ENCODE measurements at places on chromosomes 5 and 9.
A peak's percentile ranks its signal among the peaks of the same experiment; 100 is the strongest.

DNA sequence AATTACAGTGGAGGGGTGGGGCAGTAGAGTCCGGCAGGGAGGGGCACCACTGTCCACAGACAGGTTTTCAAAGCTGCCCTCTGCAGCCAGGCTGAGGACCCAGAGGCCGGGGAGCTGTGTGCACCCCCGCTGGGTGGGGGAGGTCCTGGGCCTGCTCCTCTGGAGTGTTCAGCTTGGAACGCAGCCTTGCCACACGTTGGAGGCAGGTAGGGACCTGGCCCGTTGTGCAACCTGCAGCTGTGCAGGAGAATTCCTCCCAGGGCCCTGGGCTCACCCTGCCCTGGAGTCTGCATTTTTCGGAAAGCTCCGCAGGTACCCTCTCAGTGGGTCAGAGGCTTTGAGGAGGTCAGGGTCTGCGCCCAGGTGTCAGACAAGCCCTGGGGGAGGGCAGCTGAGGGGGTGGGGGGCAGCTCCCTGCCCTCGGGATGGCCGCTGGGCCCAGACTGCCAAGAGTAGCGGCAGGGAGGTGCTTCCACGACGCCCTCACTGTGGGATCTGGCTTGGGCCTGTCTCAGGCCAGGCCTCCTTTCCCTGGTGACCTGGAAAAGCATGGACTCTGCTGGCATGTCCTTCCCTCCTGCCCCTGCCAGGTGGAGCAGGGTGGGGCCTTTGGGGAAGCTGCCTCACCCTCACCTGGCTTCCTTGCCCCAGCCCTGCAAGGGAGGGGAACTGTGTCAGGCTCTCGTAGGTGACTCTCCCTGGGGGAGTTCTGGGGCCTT is 29.5 kb downstream of the RXRA start:
- DNase-seq: no peak

GRCh38 chr5:1889321-1890065 is 6.8 kb upstream of the IRX4 start:
- no peak for DNase-seq

- peak; percentile 7 for DNase-seq
Measured at GRCh38 chr9:21030389-21031035, 928 bp downstream of the HACD4 start.

- DNase-seq: no peak
Measured at GRCh38 chr5:97554977-97555643, 372.1 kb upstream of the RIOK2 start.

- no peak for DNase-seq
Measured at GRCh38 chr9:129639756-129640085, 2.2 kb downstream of the ASB6 start.

DNA sequence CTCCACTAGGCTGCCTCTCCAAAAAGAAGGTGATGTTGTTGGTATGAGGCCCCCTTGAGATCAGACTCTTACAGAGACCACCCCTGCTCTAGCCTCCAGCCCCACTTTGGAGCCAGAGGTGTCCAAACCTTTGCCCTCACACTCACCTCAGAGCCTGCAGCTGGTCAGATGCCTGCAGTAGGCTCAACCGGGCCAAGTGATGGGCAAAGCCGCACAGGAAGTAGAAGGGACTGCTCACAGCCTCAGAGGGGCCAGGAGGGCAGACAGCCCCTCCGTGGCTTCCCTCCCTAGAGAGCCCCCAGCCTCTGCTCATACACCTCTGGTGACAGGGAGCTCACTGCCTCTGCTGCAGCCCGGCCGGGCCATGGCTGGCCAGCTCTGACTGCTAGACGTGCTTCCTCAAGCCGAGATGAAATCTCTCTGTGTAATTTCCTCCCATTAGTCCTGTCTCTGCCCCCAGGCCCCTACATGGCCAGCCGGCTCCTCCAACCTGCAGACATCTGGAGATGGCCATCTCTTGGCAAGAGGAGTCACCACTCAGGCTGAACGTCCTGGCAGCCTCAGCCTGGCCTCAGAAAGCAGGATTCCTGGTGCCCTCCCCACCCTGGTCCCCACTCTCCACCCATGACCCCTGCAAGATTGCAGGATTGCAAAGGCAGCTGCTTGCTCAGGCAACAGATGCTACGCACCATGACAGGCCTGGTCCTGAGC is 7.3 kb upstream of the TCF7 start:
- DNase-seq: no peak

GRCh38 chr5:117859176-117859575 is 1129.2 kb downstream of the DTWD2 start:
- DNase-seq: no peak

GRCh38 chr9:123717581-123718175 is 212.2 kb downstream of the DENND1A start:
- no peak for DNase-seq

GRCh38 chr5:17929171-17929570 is 294.9 kb downstream of the TAF11L14 start:
- DNase-seq: no peak

DNA sequence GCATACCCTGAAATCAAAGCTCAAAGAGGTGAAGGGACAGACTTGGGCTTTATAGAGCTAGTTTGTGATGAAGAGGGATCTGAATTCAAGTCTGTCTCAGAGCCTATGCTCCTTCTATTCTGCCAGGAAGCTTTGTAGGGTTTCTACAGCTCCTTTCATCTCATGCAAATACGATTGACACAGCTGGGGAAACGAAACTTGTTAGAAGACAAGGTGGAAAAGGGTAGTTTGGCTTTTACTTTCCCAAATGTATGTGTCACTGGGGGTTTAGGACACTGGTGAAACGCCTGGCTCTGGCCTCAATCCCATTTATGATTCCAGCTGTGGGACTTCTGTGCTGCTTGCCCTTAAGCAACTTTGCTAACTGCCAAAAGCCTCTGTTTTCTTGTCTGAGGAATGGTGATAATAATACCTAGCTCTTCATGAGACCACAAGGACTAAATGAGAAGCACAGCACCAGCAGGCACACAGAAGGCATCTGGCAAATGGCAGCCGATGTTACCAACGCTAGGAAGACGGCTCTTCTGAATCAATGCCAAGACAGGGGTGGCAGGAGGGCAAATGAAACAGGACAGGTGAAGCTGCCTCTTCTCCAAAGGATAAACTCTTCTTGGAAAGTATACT is 70.3 kb upstream of the EQTN start:
- no peak for DNase-seq

GRCh38 chr9:806285-807156 is 35.0 kb upstream of the DMRT1 start:
- peak; percentile 46 for DNase-seq

- DNase-seq: no peak
Measured at GRCh38 chr5:178211095-178212048, 7.0 kb downstream of the HNRNPAB start.

- DNase-seq: no peak
Measured at GRCh38 chr5:103703617-103704016, 141.0 kb upstream of the NUDT12 start.

- DNase-seq: peak; percentile 73
Measured at GRCh38 chr5:77632526-77633206, 5.8 kb downstream of the OTP start.

GRCh38 chr9:70229026-70229425 is 29.8 kb upstream of the SMC5 start:
- DNase-seq: peak; percentile 42

DNA sequence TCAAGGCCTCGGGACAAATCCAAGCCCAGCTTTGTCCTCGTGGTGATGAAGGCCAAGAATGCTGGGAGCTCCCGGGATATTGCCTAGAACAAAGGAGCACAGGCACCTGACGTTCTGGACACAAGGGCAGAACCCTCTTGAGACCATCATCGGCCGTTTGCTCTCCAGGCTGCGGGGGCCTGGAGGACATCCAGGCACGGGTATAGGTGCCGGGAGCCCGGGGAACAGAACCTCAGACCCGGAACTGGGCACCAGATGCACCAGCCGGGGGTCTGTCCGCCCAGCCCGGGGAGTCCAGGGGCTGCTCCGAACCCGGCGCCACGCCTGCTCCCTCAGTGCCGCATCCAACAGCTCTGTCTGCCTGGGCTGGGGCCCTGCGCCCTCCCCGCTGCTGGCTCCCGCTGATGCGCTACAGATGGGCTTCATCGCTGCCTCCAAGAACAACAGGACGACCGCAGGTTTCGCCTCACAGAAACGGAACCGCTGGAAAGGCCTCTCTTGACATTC is 88.0 kb downstream of the ADAMTS2 start:
- DNase-seq: no peak

DNA sequence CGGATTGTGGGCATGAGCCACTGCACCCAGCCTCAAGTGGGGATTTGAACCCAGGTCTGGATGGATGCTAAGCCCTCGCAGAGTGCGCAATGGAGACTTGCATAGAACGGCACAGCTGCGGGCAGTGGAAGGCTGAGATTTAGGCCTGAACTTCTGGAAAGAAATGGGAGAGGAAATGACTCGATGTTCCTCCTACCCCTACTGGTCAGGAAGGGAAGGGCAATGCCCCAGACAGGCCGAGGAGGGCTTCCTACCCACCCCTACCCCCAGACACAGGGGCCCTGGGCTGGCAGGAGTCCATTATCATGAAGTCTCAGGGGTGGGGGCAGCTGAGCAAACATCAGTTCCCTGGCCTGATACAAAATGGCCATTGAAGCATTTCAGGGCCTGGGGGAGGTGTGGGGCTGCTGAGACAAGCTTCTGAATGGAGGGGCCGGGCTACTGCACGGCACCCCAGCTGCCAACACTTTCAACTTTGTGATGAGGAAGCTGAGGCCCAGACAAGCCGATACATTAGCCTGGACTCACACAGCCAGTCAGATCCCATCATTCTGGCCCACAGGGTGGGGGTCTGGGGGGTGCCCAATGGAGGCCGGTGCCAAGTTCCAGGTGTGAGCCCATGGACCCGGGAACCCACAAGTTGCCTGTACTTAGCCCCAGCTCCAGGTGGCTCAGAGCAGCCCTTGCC is 13.5 kb upstream of the WDR38 start:
- no peak for DNase-seq

DNA sequence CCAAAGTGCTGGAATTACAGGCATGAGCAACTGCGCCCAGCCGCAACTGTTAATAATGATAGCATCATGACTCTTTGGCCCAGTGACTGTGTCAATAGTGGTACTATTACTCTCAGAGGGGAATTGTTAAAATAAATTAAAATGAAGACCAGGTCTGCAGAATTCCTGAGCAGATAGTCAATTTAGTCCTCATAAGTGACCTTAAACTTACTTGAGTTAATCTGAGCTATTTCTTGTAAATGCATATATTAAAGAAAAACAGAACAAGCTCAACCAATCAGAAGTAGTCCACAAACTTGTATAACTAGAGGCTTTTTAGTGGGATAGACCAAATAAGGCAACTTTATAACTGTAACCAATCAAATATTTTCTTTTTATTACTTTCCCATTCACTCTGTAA is 1.7 kb upstream of the RECK start:
- no peak for DNase-seq

DNA sequence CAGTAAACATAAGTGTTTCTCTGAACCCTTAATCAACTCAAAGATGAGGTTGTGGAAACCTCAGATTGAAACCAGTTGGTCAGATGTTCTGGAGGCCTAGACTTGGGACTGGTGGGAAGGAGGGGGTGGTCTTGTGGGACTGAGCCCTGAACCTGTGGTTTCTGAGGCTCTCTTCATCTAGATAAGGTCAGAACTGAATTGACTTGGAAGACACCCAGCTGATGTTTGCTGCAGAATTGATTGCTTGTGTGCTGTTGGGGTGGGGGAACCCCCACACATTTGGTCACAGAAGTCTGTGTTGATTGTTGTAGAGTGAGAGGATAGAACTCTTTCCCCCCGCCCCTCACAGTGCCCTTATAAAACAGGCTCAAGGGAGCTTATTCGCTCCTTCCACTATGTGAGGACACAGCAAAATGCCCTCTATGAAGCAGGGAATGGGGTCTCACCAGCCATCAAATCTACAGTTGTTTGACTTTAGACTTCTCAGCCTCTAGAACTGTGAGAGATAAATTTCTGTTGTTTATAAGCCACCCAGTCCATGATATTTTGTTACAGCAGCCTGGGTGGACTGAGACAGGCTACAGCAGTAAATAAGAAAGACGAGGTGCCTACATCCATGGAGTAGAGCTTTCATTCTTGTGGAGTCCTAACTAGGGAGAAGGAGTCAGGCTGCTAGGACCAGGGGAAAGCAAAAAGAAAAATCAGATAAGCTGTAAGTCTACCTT is 25.7 kb upstream of the UGCG start:
- DNase-seq: no peak

GRCh38 chr5:50352382-50352781 is 88.7 kb downstream of the EMB start:
- no peak for DNase-seq

DNA sequence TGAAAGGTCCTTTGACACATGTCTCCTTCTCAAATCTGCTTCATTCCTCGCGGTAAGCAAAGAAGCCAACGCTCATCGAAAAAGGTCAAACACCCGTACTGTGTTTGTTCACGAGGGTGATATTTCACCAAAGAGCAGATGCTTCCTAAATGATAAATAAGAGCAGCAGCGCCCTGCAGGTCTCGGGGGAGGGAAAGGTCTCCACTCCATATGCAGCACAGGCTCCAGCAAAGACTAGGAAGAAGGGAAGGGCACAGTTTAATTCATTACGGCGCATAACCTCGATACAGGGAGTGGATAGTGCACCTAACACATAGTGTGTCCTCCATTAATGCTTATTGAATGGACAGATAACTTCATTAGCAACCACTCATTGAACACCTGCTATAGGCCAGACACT is 593.3 kb downstream of the CDK5RAP2 start:
- no peak for DNase-seq

DNA sequence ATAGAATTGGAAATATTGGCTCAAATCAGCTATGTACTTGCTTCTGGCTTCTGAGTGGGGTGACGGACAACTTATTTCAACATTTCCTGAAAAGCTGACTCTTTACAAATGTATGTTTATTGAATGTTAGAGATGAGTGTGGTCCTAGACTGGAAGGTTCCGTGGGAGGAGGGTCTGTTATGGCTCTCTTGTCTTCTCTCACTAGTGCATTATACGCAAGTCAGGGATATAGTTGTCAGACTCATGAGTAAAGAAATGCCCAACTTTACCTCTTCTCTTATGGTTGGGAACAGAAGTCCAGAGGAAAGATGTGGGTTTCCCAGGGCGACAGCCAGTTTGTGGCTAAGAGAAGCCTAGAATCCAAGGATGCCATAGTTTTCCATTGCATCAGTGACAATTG is 839.3 kb upstream of the WWC1 start:
- DNase-seq: no peak

DNA sequence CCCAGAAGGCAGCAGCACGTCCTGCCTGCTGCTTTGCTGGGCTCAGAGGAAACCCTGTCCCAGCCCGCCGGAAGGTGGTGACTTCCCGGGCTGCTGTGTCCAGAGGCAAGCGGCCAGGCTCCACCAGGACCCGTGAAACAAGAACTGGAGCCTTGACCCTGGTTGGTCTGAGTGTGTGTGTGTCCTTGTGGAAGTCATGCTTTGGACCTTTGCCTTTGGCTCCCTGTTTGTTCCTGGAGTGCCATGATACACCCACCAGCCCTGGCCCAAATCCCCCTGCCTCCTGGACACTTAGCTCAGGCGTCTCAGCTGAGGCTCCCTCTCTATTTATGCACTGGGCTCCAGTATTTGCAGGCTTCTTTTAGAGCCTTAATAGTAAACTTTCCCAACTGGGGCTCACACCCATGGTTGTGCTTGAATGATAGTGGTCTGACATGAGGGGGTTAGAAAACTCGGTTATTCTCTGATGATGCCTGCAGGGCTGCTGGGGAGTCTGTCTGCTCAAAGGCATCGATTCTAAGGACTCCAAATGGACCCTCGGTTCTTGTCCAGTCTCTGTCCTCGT is 72.2 kb downstream of the C9orf50 start:
- no peak for DNase-seq

All from retina (tissue), 1 donor.